ENCODE measurements at places on chromosomes 11 and 22.

GRCh38 chr22:17492247-17492646 is 71.1 kb upstream of the SLC25A18 start:
- DNase-seq: no peak

DNA sequence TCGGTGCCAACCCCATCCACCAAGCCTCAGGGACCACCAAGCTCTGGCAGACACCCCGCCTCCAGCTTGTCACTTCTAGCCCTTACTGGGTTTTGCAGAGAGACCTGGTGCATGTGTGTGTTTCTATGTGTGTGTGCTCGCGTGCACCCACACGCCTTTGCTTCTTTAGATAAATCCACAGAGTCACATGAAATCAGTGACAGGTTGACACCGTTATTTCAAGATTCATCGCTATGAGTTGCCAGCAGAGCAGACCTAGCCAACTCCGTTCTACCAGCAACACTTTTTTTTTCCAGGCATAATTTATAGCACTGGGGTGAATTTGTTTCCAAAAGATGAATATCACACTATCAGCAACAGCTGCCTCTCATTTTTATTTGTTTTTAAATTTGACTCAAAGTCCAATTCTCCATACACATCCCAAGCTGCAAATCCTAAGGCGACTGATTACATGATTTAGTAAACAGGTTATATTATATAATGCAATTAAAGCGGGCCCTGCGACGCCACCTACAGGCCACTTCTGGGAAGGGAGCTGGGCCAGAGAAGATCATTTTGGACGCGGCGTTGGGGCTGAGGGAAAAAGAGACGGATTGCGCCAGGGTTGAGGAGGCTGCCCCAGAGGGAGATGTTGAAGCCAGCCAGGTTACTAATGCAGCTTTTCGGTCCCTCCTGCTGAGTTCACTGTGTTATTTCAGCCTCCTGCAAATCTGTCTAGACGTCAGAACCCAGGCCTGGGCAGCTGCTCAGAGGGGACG is 150.5 kb downstream of the FEZ1 start:
- peak; percentile 66 for DNase-seq

GRCh38 chr11:65794570-65795510 is 8.0 kb downstream of the OVOL1 start:
- no peak for DNase-seq

- no peak for DNase-seq
These were observed 38.8 kb downstream of the MICAL3 start for GRCh38 chr22:17985606-17986005.

Measured in omental fat pad (tissue), 4 donors.